Fibroblast of skin of back (primary cell): ENCODE measurements at places on chromosomes 3 and 15.

GRCh38 chr3:106249159-106249558 lies 380.3 kb upstream of the CBLB start:
- DNase-seq = peak; percentile 81

DNA sequence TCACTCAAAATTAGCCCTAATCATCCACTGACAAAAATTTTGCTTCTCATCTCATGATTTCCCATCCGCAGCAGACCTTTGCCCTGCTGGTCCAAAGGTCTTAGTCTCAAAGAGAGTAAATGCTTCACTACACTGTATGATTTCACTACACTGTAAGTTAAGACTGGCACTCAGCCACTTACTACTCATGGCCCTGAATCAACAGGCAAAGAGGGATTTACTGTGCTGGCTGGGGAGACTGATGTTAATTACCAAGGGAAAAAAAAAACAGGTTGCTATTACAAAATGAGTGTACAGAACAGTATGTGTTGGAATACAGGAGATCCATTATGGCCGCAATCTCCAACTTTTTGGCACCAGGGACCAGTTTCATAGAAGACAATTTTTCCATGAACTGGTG lies 214.8 kb downstream of the ZMAT3 start:
- DNase-seq = peak; percentile 37

DNA sequence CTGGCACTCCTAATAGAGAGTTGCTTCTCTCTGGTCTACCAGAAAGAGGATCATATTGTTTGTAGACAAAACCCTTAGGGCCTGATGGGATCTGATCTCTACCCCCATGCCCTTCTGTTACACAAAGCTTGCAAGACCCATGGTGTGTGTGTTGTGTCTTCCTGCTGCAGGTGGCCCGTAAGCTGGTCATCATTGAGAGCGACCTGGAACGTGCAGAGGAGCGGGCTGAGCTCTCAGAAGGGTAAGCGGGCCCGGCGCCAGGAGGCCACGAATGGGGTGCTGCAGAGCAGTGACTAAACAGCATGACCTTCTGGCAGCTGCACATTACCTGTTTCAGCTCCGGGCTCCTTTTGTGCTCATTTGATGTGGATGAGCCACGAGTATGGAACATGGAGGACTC lies 18.2 kb downstream of the TPM1 start:
- peak; percentile 21 for DNase-seq

DNA sequence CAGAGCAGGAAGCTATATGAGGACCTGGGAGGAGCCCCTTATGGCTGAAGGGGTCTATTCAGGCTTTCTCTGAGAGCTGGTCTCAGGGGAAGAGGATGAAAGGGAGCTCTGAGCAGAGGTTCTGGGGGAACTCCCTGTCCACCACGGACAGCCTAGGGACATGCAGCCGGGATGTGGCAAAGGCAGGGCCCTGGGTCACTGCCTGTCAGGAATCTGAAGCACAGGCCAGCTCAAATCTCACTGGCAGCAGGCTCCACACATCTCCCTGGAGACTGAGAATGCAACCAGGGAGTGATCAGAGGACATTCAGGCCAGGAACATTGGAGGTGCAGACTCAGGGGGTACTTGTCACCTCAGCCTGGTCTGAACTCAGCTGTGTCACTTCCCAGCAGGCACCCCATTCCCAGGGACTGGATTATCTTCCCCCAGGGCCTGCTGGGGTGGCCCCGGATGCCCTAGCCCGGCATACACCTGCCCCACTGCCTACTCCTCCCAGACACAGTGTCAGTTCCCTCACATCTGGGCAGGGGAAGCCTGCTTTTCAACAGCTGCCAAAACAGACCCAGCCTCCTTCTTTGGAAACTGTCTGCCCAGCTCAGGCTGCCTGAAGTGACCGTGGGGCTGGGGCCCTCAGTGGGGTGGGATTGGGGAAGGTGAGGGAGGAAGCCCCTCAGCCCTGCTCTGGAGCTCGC lies 18.3 kb upstream of the SEMA3F start:
- DNase-seq = no peak

DNA sequence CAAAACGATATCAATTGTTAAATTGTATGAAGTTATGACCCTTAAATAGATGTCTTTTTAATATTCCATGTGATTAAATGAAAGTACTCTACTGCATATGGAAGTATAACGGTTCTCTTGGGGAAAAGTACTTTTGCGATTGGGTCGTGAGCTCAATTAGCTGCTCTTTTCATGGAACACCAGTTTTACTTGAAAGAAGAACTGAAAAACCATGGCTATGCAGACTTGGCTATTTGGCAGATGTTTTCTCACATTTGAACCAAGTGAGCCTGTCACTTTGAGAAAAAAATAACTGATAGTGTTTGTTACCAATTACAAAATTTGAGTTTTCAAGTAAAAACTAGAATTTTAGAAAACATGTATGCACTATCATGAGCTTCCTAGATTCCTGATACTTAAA lies 5.9 kb upstream of the INAFM2 start:
- DNase-seq = no peak

GRCh38 chr15:66854012-66854965 lies 152.3 kb downstream of the SMAD6 start:
- DNase-seq = no peak

DNA sequence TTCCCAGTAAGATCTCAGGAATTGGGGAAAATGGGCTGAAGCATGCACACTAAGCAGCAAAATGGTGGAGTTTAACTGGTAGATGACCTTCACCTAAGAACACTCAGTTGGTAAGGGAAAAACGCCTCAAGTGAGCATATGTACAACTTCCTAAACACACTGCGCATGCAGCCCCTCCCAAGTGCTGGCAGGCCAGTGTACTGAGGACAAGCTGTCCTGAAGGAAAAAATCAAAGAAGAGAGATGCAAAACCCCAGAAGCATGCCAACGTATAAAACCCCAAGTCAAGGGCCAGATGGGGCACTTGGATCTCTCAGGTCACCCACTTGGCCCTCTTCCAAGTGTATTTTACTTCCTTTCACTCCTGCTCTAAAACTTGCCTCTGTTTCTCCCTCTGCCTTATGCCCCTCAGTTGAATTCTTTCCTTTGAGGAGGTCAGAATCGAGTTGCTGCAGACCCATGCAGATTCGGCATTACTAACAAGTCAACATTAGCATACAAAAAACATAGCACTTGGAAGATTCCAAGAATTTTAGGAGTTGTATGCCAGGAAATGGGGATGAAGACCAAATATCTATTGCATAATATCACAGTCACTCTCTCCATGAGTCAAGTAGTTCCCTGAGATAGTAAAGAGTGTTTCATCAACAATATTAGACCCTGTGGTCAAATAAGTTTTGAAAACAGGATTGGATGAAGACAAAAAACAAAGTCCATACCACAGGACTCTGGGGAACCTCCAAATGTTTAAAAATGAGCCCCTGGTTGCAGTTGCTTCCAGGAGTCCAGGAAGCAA lies 10.8 kb upstream of the FYCO1 start:
- DNase-seq = peak; percentile 76

DNA sequence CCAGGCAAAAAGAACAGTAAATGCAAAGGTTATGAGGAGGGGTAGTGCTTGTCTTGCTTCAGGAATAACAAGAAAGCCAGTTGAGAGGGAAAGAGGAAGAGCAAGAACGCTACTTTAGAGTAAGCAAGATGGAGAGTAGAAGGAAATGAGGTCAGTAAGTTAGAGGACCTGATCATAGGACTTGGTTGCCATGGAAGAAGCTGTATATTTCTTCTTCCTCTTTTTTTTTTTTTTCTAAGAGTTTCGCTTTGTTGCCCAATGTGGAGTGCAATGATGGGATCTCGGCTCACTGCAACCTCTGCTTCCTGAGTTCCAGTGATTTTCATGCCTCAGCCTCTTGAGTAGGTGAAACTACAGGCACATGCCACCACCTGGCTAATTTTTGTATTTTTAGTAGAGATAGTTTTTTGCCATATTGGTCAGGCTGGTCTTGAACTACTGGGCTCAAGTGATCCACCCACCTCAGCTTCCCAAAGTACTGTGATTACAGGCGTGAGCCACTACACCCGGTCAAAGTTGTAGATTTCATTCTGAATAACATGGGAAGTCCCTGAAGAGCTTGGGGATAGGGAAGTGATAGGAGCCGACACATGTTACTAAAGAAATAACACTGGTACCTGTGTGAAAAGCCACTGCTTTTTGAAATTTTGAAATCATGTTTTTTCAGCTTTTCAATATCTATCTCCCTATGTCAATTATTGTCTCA lies 527.9 kb upstream of the NAALADL2 start:
- DNase-seq = no peak

DNA sequence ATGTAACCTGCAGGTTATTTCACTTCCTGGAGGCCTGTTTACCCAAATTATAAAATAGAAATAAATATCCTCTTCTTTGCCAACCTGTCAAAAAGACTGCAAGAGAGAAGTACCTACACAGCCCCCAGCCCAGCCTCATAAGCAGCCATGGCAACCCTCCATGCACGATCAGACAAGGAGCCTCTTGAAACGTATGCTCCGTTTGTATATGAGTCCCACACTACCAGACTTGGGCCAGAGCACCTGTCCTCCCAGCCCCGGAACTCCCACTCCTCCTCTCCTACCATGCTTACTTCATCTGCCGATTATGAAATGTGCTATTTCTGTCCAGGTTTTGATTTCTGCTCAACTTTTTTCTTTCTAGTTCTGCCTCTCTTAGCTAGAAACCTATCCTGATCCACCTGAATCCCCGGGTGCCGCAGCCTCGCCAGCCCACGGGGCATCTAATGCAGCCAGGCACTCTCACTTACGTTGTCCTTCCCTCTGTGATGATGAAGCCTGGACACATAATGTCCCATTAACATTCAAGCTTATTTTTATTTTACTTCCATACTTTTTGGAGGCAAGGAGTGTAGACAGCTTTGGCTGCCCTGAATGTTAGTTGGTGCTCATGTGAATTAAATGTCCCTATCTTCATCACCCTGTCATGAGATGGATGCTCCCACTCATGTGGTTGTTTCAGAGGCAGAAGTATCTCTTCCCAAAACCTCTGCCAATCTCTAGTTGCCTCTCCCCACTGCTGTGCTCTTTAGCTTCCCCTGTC lies 73.8 kb downstream of the MB21D2 start:
- no peak for DNase-seq

GRCh38 chr15:57878573-57878972 lies 172.1 kb downstream of the POLR2M start:
- peak; percentile 52 for DNase-seq

- peak; percentile 69 for DNase-seq
Observed at GRCh38 chr3:32780735-32781210, 37.0 kb upstream of the TRIM71 start.

DNA sequence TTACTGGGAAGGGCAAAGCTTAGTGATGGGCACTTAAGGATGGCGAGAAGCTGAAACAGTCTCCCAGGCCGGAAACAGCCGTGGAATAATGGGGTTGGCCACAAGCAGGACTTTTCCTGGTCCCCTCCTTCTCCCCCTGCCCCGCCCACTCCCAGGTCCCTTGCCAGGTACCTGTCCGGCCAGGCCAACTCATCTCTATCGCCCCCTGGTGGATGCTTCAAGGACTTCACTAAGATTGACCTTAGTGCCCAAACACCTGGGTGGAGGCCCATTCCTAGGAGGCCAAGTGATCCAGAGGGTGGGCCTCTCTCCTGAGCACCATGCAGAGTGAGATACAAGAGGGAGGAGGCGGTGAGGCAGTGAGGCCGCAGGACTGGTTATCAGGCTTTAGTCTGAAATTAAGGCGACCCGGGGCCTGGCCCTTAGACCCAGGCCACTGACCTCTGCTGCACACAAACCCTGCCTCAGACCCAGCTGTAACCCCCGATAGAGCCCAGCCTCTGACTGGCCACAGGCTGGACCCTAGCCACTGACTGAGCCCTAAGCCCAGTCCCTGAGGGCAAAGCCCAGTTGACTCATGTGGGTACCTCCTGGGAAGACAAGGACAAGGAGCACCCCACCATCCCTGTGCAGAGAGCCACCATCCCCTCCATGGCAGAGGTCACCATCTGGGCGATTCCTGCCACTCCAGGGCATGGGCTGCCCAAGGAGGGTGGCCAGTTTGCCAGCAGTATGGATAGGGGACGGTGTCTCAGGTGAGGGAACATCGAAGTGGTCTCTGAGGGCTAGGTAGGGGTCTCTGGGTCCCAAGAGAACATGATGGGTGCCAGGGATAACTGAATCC lies 37.6 kb downstream of the VIPR1 start:
- DNase-seq = peak; percentile 6

DNA sequence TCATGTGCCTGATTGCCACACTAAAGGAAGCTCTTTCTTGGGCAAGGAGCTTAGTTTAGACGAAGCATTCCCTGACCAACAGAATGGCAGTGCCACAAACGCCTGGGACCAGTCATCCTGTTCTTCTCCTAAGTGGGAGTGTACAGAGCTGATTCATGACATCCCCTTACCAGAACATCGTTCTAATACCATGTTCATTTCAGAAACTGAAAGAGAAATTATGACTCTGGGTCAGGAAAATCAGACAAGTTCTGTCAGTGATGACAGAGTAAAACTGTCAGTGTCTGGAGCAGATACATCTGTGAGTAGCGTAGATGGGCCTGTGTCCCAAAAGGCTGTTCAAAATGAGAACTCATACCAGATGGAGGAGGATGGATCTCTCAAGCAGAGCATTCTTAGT lies 18.4 kb downstream of the SENP5 start:
- no peak for DNase-seq

DNA sequence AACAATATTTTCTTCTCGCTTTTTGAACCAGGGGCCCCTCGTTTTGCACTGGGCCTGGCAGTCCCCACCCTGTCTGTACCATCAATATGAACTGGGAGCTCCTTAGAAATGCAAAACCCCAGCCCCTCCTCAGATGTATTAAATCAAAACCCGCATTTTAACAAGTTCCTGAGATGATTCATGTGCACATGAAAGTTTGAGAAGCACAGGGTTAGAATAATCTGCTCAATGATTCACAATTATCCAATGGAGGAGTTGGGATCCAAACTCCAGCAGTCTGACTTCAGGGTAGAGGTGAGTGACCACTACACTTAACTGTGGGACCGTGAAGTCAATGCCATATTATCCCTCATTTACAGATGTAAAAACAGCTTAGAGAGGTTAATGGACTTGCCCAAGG lies 256.4 kb downstream of the IGSF11 start:
- DNase-seq = no peak

GRCh38 chr3:40366203-40367162 lies 20.5 kb upstream of the ENTPD3 start:
- DNase-seq = no peak

- DNase-seq = peak; percentile 77
Observed at GRCh38 chr3:101950510-101950909, 101.2 kb downstream of the NFKBIZ start.

- peak; percentile 15 for DNase-seq
Observed at GRCh38 chr15:68733666-68734065, 87.0 kb downstream of the ANP32A start.

DNA sequence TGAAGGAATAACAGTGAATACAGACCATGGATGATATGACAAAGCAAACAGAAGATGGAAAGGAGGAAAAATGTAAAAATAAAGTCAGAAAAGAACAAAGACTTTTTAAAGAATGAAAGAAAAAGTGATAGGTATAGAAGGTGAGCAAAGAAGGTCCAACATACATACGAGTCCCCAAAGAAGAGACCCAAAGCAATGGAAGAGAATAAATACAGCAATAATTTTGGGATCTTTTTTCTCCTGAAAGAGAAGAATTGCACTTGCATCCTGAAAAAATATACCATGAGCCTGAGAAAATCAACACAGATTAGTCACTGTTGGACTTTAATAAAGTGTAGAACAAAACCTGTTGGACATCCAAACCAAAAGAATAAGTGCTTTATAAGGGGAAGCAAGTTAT lies 85.3 kb upstream of the SLC6A1 start:
- no peak for DNase-seq
